Activated CD8-positive, alpha-beta T cell treated with anti-CD3 and anti-CD28 coated beads for 36 hours (primary cell): ENCODE measurements at places on chromosomes 11 and 22. TPM values are rescaled to one million over a fixed set of nuclear protein-coding genes. Genes with fewer than 3 reads are reported as not detected.

Gene ASCC2
- 58.5 TPM for total RNA-seq

DNA sequence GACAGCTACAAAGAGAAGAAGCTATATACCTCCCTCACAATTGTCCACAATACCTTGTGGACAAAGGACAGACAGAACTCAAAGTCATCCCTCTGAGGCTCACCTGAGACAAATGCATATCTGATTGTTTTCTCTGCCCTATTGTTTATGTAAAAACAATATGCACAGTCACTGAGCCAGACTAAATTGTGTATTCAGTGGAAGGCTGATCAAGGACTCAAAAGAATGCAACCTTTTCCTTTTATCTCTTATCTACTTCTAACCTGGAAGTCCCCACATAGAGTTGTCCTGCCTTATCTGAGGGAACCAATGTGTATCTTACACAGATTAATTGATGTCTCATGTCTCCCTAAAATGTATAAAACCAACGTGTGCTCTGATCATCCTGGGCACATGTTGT, 13.9 kb upstream of the MED17 start:
- no peak for DNase-seq
- peaks cover 8% of the 10 kb centered on the region for H3K36me3 ChIP-seq
- H3K27me3 ChIP-seq = no peaks in the 10 kb centered on the region

DNA sequence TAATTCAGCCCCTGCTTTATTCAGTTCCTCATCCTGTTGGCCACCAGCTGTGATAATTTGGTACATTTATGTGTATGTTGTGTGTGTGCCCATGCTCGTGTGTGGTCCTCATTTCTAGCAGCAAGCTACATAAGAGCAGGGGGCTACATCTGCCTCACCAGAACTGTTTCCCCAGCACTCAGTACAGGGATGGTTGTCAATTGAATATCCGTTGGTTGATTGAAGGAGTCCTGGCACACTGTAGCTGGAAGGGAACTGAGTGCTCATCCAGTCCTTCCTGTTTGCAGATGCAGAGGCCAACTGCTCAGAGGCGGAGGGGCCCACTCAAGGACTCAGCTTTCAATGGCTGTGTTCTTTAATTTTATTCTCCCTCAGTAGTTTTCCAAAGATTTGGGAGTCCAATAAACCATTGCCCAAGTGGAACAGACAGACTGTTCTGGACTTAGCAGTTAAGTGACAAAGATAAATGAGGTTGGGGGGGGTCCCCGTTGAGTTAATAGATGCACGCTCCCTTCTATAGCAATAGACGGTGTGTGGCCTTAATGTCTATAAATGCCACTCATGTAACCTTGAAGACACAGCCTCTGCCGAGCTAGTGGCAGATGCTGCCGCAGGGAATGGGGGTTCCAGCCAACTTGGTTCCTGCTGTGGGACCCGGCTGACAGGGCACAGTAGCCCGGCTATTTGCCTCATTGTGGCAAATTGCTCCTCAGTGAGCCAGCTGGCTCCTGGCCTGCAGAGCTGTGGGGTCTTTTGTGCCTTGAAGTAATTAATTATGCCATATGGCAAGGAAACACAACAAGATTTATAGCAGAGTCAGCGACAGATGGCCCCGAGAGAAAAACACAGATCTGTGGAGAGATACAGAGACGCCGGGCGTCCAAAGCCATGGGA, 71.4 kb upstream of the GRK3 start:
- H3K27ac ChIP-seq = no peak overlapping the region
- H3K4me1 ChIP-seq = peaks cover 18% of the 10 kb centered on the region
- no peak overlapping the region for H3K4me3 ChIP-seq
- H3K36me3 ChIP-seq = peaks cover 35% of the 10 kb centered on the region
- H3K27me3 ChIP-seq = no peaks in the 10 kb centered on the region

Gene MS4A12
- total RNA-seq = not detected

Gene SPINDOC
- total RNA-seq = 28.4 TPM

DNA sequence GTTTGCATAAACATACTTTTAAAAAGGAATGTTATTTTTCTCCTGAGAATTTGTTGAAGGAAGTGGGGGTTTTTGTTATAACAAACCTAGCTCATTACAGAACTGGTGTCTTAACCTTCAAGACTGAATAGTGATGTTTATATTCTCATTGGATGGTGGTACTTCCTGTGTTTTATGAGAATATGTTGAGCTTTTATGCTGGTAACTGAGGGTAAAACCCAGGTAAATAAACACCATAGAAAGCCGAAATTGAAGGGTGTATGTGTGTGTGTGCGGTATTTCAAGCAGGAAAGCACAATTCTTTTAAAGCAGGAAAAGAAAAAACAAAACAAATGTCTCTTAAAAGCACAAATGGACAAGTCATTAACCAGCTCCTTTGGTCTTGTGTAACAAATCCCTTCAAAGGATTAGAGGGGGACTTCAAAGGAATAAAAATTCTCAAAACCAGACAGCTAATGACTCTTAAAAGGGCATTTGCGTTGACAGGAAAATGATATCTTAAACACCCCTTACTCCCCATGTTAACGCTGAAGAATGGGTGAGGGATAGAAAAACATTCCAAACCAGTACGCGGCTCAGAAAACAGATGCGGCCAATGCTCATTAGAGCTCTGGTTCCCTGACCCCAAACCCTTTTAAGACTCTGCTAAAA, 23.8 kb downstream of the LMO2 start:
- peaks cover 13% of the 10 kb centered on the region for H3K4me1 ChIP-seq
- H3K27me3 ChIP-seq = peaks cover 61% of the 10 kb centered on the region
- no peaks in the 10 kb centered on the region for H3K36me3 ChIP-seq
- no peak for DNase-seq

Gene C11orf87
- not detected for total RNA-seq

GRCh38 chr11:2892215-2892966, 6.8 kb upstream of the CDKN1C start:
- H3K4me1 ChIP-seq = peaks cover 17% of the 10 kb centered on the region
- peak overlapping the region; percentile 91 for H3K27ac ChIP-seq
- DNase-seq = peak; percentile 84
- no peaks in the 10 kb centered on the region for H3K27me3 ChIP-seq
- H3K36me3 ChIP-seq = no peaks in the 10 kb centered on the region

Gene FGF3
- not detected for total RNA-seq

- no peak overlapping the region for H3K4me3 ChIP-seq
- DNase-seq = no peak
- no peaks in the 10 kb centered on the region for H3K36me3 ChIP-seq
- peaks cover 3% of the 10 kb centered on the region for H3K27me3 ChIP-seq
- H3K27ac ChIP-seq = no peak overlapping the region
These were observed 23.8 kb upstream of the SCN3B start for GRCh38 chr11:123678246-123678645.

- no peaks in the 10 kb centered on the region for H3K27me3 ChIP-seq
- H3K4me1 ChIP-seq = peaks cover 54% of the 10 kb centered on the region
- H3K36me3 ChIP-seq = no peaks in the 10 kb centered on the region
- H3K27ac ChIP-seq = peak overlapping the region; percentile 10
- no peak overlapping the region for H3K4me3 ChIP-seq
- DNase-seq = no peak
These were observed 10.4 kb upstream of the HSPA8 start for GRCh38 chr11:123072332-123072761.

DNA sequence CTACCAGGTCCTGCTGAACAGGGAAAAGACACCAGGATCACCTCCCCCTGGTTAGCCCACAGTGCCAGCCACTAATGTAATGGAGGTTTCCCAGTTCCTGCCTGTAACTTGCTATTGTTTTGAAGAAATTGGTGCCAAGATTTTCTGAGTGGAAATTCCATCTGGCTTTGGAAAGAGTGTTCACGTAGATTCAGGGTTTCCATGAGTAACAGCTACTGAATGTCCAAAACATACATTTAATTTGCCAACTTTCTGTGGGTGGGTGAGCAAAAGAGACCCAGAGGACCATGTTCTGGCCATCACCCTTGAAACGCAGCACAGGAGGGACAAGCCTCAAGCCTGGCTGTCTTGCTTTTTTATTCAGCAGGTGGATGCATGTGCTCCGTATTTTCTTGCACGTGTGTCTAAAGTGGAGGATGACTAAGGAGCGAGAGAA, 8.8 kb upstream of the DKK3 start:
- no peaks in the 10 kb centered on the region for H3K36me3 ChIP-seq
- H3K4me1 ChIP-seq = no peaks in the 10 kb centered on the region
- H3K4me3 ChIP-seq = no peak overlapping the region
- peaks cover 32% of the 10 kb centered on the region for H3K27me3 ChIP-seq
- DNase-seq = no peak

GRCh38 chr11:37858398-37858797, 1260.4 kb upstream of the RAG2 start:
- no peaks in the 10 kb centered on the region for H3K36me3 ChIP-seq
- no peaks in the 10 kb centered on the region for H3K27me3 ChIP-seq
- no peak overlapping the region for H3K4me3 ChIP-seq

Gene TSSK2
- not detected for total RNA-seq

DNA sequence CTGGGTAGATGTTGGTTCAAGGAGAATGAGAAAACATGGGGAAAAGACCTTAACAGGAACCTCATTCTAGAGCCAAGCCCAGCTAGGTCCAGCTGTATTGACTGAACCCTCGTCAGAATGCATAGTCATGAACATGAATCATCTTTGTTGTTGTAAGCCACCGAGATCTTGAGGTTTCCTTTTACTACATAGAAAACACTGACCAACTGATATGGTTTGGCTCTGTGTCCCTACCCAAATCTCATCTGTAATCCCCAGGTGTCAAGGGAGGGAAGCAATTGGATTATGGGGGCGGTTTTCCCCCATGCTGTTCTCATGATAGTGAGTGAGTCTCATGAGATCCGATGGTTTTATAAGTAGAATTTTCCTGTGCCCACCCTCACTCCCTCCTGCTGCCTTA, 19.4 kb upstream of the PHOX2A start:
- no peaks in the 10 kb centered on the region for H3K36me3 ChIP-seq
- no peaks in the 10 kb centered on the region for H3K4me1 ChIP-seq
- DNase-seq = no peak
- H3K4me3 ChIP-seq = no peak overlapping the region

Gene CCDC81
- 0.83 TPM for total RNA-seq

DNA sequence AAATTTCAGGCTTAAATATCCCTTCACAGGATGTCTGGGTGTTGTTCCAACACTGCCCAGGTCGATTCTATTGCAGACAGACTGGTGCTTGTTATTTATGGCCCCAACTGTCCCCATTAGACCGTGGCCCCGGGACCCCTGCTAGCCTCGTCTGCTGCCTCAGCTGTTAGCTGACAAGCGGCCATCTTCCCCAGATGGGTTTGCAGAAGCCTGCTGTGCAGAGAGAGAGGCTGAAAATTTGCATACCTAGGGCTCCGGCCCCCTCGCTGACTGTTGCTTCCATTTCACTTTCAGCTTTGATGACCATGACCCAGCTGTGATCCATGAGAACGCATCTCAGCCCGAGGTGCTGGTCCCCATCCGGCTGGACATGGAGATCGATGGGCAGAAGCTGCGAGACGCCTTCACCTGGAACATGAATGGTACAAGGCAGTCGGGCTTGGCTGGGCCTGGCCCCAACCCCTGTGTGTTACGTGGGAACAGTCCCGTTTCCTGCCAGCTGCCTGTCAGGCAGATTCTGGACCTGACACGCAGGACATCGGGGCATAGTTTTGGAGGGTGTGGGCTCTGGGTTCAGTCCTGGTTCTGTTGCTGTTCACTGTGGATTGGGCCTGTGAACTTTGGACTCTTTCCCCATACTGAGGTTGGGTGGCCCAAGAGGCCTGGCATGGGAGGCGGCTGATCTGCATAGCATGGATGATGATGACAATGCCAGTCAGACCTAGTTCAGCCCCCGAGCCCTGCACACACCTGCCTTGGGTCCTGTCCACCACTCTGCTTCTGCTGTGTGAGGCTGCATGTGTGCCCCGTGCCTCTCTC, 16.4 kb downstream of the SMARCB1 start:
- DNase-seq = no peak
- no peak overlapping the region for H3K27ac ChIP-seq
- no peaks in the 10 kb centered on the region for H3K27me3 ChIP-seq

GRCh38 chr11:69217276-69218105, 61.8 kb downstream of the SMIM38 start:
- peaks cover 11% of the 10 kb centered on the region for H3K4me1 ChIP-seq
- no peak overlapping the region for H3K4me3 ChIP-seq
- peaks cover 5% of the 10 kb centered on the region for H3K27me3 ChIP-seq
- DNase-seq = no peak
